ENCODE measurements at places on chromosomes 2 and 18.

DNA sequence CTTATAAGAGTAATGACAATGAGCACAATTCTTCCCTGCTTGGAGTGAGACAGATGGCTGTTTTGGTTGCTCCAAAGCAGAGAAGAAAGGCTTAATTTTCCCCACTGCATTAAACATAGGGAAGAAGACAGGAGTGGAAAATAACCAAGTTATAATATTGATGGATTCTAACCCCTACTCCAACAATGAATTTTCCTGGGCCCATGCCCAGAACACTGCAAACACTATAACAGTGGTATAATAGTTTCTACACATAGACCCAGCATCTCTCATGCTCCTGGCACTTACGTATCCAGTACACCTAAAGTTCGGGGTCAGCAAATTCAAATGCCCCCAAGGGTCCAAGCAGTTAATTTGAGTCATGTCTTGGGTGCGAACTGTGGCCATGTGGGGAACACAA is 613.4 kb downstream of the PLCL1 start:
- no peak for DNase-seq

DNA sequence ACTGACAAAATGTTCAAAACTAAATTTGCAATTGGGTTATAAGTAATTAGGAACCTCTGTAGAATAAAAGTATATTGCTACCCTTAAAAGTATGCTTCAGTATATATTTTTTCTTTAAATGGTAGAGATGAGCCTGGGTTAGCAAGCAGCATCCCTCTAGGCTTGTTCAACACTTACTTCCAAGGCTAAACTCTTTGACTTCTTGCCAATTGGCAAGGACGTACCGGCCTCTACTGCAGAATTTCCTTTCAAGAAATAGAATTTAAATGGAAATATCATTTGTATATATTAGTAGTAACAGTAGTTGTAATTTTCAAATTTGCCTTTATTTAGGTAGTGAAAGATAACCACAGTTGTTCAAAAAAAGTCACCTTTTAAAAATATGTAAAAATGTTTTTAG is 105.1 kb upstream of the SLC38A11 start:
- DNase-seq = no peak

- DNase-seq = no peak
These were observed 73.1 kb upstream of the IL1R1 start for GRCh38 chr2:102069311-102069974.

- no peak for DNase-seq
These were observed 46.3 kb downstream of the CCDC150 start for GRCh38 chr2:196685792-196686191.

GRCh38 chr2:43233218-43234212 is 7.1 kb upstream of the ZFP36L2 start:
- DNase-seq = no peak

GRCh38 chr2:209102319-209102718 is 321.5 kb upstream of the MAP2 start:
- no peak for DNase-seq

DNA sequence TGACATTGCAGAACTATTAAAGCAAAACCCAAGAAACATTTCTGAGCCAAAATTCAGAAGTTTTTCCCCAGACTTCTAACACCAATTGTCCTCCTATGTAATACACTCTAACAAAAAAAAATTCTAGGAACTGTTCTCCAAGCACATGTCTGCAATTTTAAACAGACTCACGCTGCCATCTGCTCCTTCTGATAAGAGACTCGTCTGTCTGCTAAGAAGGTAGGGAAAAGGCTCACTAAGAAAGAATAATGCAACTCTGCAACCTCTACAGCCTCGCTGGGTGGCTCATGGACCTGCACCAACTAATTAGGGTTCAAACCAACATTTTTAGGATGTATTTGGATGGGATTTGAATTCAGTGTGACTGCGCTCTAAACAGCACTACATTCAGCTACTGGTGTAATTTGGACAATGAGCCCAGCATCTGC is 366.5 kb downstream of the DSC3 start:
- DNase-seq = no peak

GRCh38 chr18:10401521-10401920 is 52.9 kb upstream of the APCDD1 start:
- no peak for DNase-seq

Data from CD8-positive, alpha-beta T cell (primary cell).